ENCODE measurements at places on chromosomes 2 and 18.

- peak; percentile 76 for DNase-seq
These were observed 14.5 kb downstream of the CKAP2L start for GRCh38 chr2:112749755-112750559.

- DNase-seq: peak; percentile 72
These were observed 5.3 kb downstream of the PTGR3 start for GRCh38 chr18:75203416-75204268.

GRCh38 chr2:36352701-36353100 is 2.9 kb upstream of the CRIM1 start:
- no peak for DNase-seq

- no peak for DNase-seq
These were observed 3.8 kb upstream of the SEMA4C start for GRCh38 chr2:96873651-96874096.

DNA sequence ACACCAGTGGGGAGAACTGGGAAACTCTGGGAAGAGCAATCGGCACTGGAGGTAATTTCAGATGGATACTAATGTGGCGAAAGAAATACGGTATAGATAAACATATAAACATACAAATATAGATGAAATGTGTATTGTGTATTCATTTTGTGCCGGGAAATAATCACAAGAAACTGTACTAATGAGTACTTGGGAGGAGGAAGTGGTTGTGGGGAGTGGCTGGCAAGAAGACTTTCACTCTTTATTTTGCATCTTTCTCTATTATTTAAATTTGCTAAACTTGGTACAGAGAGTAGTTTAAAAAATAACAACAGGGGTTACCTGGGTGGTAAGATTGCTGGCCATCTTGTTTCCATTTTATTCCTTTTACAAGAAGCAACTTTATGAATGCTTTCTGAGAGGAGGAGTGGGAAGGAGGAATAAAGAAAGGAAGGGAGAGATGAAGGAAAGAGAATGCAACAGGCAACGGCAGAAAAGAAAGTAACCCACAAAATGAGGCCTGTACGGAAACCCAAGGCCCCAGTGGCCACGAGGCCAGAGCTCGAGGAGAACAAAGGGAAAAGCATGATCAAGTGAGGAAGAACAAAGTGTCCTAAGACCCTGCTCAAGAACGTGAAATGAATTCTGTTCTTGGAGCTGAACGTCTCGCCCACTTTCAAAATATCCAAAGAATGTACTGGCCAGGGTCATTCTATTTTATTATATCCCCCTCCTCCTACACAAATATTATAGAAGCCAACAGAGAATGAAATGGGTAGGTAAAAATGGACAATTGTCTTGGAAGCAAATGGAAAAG is 45.2 kb downstream of the FAM178B start:
- DNase-seq: no peak

DNA sequence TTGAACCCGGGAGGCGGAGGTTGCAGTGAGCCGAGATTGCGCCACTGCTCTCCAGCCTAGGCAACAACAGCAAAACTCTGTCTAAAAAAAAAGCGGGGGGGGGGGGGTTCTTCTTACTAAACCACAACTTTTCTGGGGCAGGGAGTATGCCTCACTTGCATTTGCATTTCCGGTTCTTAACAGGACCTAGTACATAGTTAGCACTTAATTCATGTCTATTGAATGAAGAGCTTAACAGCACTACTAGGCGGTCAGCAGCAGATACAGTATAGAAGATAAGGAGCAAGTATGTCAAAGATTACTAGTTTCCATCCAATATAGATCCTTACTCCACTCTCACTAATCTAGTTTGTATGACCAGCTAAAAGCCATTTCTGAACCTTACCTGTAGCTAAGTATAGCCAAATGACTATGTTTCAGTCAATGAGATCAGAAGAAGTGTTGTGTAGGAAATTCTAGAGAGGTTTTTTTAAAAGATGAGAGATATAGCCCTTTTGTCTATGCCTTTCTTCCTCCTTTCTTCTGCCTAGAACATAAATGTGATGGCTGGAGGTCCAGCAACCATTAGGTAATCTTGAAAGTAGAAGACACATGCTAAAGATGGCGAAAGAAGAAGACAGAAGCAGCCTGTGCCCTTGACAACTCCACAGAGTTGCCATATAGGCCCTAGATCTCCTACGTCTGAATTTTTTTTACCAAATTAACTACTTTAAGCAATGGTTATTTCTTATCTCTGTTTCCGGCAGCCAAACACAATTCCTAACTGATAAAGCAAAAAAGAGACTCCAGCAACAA is 11.3 kb downstream of the HYCC2 start:
- no peak for DNase-seq

DNA sequence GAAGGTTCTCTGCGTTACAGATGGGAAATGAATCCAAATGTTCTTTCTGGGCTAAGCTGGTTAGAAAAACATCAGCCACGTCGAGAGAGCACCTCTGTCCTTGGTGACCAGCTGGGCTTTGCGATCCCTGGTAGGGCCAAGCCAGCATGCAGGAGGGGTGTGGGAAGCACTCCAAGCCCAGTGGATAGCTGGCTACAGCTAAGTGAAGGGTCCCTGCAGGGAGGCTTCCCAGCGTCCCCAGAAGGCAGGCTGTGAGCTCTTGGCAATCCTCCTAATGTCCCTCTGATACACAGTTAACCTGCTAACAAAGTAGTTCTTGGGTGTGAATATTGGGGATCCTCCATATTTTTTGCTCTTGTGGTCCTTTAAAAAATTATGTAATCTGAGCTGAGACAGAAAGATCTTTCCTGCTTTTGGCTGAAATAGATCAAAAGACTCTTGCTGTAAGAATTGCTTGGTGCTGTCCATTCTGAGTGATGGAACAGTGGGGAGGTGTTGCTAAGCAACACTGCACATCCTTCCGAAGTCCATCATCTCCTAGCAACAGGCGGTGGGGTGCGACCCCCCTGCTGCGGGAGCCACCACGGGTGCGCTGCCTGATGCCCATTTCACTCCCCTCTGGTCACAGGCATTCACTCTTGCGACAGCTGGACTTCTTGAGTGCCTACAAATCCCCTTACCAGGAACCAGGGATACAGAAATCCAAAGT is 88.5 kb upstream of the UXS1 start:
- no peak for DNase-seq

- no peak for DNase-seq
These were observed 38.2 kb downstream of the CENPO start for GRCh38 chr2:24831221-24832072.

GRCh38 chr2:37593694-37594093 is 77.7 kb downstream of the CDC42EP3 start:
- no peak for DNase-seq

GRCh38 chr2:218631837-218632236 is 24.1 kb downstream of the PLCD4 start:
- DNase-seq: no peak

GRCh38 chr2:121287146-121287798 is 2.3 kb upstream of the TFCP2L1 start:
- no peak for DNase-seq

Data from right forelimb (tissue), 1 donor.